ENCODE measurements at places on chromosomes 3 and 15. TPM values are rescaled to one million over a fixed set of nuclear protein-coding genes. Genes with fewer than 3 reads are reported as not detected.

DNA sequence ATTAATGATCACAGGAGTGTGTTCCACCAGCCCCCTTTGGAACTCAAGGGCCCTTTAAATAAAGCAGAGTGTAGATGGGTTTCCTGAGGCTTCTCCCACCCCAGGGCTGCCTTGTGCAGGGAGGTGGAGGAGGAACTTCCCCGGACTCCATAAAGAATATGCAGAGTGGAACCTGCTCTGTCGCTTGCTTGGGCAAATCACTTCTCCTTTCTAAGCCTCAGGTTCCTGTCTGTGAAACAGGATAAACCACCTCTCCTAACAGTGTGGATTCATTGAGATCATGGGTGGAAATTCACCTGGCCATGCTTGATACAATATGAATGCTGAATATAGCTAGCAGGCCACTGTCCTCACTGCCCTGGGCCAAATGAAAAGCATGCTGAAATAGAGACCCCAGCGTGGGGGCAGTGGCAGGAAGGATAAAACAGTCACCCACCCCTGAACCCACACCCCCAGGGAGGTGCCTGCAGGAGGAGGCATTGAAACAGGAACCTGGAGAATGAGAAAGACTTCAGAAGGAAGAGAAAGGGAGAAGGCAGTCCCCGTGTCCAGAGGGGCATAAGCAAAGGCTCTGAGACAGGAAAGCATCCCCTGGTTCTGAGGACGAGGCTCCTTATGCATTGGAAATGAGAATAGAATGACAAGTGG is 41.1 kb upstream of the CHRNB4 start:
- no peak overlapping the region for H3K27ac ChIP-seq
- H3K27me3 ChIP-seq, result peaks cover 35% of the 10 kb centered on the region
- H3K36me3 ChIP-seq, result no peaks in the 10 kb centered on the region
- DNase-seq, result no peak
- no peaks in the 10 kb centered on the region for H3K4me1 ChIP-seq

Gene SPESP1
- total RNA-seq, result 3.0 TPM

Gene CACNA1D
- total RNA-seq, result under 0.01 TPM

DNA sequence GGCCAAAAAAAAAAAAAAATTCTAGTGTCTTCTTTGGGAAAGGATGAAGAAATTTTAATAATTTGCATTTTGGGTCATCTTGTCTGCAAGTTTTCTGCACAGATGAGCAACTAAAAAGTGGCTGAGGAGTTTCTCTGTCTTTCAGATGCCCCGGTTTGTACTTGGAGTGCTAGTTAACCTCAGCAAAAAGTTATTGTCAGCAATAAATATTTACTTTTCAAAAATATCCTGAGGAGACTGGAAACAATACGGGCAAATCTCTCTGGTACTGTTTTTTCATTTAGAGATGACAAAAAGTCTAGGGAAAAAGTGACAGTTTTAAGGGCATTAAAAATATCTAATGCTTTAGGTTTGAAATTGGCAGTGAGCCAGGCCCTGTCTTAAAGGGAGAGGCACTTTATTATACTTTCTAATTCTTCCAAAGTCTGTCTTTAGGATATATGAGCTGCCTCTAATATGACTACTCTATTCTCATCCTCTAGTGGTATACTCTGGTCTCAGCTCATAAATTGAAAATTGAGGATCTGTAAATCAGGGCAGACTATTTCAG is 436.0 kb upstream of the NR2F2 start:
- H3K4me3 ChIP-seq, result no peak overlapping the region
- H3K27ac ChIP-seq, result no peak overlapping the region

Gene ST3GAL6
- 1.4 TPM for total RNA-seq

Gene GP5
- under 0.01 TPM for total RNA-seq
